Epithelial cell of alveolus of lung (primary cell): ENCODE measurements at places on chromosomes 5 and 9. TPM values are rescaled to one million over a fixed set of nuclear protein-coding genes. Genes with fewer than 3 reads are reported as not detected.

Gene F2RL1
- 13.0 and 125 TPM in 2 replicates for total RNA-seq

Gene IL3
- not detected in 2 replicates for total RNA-seq

Gene RIOK2
- total RNA-seq = 16.3 and 25.1 TPM in 2 replicates

Gene F12
- 0.40 and 1.0 TPM in 2 replicates for total RNA-seq

Gene PCDHB11
- total RNA-seq = 0.13 and 1.7 TPM in 2 replicates
